Body of pancreas (tissue), 4 donors: ENCODE measurements at places on chromosomes 16 and 17. TPM values are rescaled to one million over a fixed set of nuclear protein-coding genes. Genes with fewer than 3 reads are reported as not detected.
A peak's percentile ranks its signal among the peaks of the same experiment; 100 is the strongest.

GRCh38 chr16:63896383-63897109 is 1225.3 kb downstream of the CDH11 start:
- no peak for DNase-seq

- no peak for DNase-seq
Observed at GRCh38 chr16:22973522-22973921, 159.6 kb downstream of the HS3ST2 start.

- no peak for DNase-seq
Observed at GRCh38 chr17:70011750-70012149, 63.3 kb upstream of the KCNJ16 start.

GRCh38 chr17:2682176-2682938 is 29.2 kb downstream of the CLUH start:
- DNase-seq: no peak

- DNase-seq: no peak
Observed at GRCh38 chr16:83652943-83653342, 154.8 kb upstream of the HSBP1 start.

The CRYBA1 gene
- total RNA-seq: not detected

- DNase-seq: peak; percentile 71
Observed at GRCh38 chr17:57085448-57086068, 512 bp downstream of the AKAP1 start.

DNA sequence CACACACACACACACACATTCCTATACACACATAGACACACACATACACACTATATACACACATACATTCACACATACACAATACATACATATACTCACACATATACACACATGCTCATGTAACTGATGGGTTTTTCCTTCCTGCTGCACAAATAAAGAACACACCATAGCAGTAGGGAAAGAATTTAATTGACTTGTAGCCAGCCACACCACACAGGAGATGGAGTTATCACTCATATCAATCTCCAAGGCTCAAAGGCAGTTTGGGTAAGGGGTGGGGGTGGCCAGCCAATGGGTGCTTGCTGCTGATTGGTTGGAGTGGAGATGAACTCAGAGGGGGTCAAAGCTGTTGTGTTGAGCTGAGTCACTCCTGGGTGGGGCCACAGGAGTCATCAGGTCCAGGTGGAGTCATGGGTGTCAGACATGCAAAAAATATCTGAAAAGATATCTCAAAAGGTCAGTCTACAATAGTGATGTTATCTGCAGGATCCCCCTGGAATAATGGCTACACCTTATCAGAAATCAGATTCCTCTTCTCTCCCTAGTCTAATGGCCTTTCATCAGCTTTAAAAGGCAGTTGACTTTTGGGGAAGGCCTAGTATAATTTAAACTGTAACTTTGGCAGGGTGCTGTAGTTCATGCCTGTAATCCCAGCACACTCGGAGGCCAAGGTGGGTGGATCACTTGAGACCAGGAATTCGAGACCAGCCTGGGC is 46.1 kb downstream of the WSB1 start:
- DNase-seq: no peak

The NGFR gene
- total RNA-seq: 27.7 TPM

DNA sequence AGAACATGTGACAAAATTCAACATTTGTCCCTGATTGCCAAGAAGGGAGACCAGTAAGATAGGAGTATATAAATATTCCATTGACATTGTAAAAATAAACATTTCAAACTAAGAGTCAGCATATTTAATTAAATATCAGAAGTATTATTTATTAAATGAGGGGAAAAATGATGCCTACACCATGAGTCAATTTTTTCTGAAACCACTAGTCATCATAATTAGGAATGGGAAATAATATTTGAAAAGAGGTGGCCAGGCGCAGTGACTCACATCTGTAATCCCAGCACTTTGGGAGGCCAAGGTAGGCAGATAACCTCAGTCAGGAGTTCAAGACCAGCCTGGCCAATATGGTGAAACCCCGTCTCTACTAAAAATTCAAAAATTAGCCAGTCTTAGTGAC is 2.1 kb downstream of the CMTM1 start:
- no peak for DNase-seq

DNA sequence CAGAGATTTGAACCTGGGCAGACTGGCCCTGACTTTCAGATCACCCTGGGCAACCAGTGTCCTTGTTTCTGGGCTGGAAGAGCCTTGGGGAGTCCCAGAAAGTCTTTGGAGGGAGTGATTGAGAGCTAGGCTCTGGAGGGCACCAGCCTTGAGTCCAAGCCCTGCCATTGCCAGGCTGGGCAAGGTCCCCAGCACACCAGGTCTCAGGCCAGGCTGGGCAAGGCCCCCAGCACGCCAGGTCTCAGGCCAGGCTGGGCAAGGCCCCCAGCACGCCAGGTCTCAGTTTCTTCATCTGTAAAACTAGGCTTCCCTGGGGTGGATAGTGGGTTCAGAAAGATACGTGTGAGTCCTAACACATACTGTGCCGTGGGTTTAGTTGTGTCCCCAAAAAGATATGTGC is 135.0 kb downstream of the IRF8 start:
- DNase-seq: no peak

- no peak for DNase-seq
Observed at GRCh38 chr17:54899721-54900456, 763 bp upstream of the TOM1L1 start.

The TMEM92 gene
- total RNA-seq: not detected

The JMJD6 gene
- total RNA-seq: 20.0 TPM

- DNase-seq: no peak
Observed at GRCh38 chr17:44217738-44218343, 1.6 kb downstream of the UBTF start.

GRCh38 chr17:33513769-33514168 is 220.7 kb upstream of the ASIC2 start:
- DNase-seq: no peak

DNA sequence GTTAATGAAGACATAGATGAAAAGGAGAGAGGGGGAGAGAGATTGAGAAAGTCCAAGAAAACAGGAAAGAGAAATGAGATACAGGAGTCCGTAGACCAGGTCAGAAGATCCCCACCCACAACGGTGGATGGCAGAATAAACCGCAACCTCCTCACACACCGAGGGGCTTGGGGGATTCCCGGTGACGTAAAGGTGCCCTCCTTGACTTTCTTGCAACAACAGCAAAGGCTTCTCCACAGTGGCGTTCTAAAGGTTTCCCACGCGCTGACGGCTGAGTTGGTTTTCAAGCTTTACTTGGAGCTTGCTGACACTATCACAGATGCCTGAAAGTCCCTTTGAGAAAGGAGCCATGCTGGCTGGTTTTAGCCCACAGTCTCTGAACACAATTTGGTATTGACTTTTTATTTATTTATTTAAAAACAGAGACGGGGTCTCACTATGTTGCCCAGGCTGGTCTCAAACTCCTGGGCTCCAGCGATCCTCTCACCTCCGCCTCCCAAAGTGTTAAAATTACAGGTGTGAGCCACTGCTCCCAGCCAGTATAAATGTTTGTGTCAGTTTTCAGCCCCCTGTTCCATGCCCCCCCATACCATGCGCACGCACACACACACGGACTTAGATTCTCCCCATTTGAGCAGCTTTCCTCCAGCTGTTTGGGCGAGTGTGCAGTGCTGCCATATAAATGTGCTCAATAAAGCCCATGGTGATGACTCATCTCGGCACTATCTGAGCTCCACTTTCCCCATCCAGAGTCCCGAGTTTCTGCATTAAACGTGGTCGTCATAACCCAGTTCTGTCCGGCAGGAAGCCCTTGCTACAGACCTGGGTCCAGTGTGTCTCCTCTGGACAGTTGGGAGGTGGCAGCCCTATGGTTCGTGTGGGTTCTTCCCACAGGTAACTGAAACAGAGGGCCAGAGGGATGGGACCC is 33.0 kb upstream of the SEC14L1 start:
- DNase-seq: no peak

GRCh38 chr16:19458722-19459379 is 41.2 kb downstream of the TMC5 start:
- no peak for DNase-seq

GRCh38 chr17:57868007-57868909 is 18.4 kb upstream of the MRPS23 start:
- peak; percentile 91 for DNase-seq

- no peak for DNase-seq
Observed at GRCh38 chr16:23334457-23334853, 32.4 kb downstream of the SCNN1B start.

- DNase-seq: no peak
Observed at GRCh38 chr16:8888951-8889892, 7.1 kb downstream of the LITAFD start.

DNA sequence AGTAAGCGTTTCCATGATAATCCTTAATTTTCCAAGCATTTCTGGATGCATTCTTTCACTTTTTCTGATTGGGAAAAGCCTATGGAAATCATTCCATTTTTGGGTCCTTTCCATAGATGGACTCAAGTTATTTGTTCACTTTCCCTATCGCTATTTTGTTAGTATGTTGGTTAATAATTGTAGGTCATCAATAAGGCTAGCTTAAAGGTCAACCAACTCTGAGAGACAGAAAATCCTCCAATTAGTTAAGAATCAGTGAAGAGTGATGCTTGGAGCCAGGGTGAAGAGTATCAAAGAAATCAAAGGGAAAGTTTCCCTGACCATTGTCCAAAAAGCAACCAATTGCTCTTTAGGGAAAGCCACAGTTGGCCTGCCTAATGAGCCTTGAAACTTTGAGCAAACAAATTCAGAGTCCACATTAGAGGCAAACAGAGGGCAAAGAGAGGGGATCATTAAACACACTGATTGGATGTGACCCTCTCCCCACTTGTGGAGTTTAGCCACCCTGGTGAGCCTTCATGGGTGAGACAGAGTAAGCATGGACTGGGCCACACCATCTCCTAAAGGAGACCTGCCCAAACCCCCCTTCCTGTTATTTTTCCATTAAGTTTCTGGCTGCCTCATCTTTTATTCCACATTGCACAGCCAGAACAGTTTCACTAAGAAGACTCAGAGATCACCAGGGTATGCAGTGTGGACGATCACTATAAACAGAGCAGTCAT is 133.4 kb upstream of the DYNLRB2 start:
- no peak for DNase-seq

DNA sequence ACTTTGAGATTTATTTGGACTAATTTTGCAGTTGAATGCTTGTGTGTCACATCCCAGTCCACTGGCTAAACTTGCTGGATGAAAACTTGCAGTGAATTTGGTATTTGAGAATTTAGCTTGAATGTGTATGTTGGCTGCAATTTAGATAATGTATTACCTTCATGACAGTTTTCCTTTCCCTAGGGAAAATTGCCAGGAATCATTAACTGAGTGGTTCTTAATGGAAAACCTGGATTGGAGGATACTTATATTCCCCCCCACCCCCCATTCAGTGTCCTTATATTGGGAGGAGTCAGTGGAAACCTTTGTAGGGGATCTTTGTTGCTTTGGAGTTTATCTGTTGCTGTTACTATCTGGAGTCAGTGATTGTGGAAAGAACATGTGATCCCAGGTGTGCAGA is 67.6 kb downstream of the KPNA2 start:
- DNase-seq: no peak

GRCh38 chr16:87160701-87161337 is 156.4 kb downstream of the C16orf95 start:
- DNase-seq: no peak

The HOXB9 gene
- total RNA-seq: not detected

- peak; percentile 78 for DNase-seq
Observed at GRCh38 chr17:50949989-50950877, 84.1 kb upstream of the TOB1 start.

The MAFG gene
- 8.3 TPM for total RNA-seq
